Stimulated activated CD8-positive, alpha-beta memory T cell treated with anti-CD3 and anti-CD28 coated beads, Interleukin-4, amount 100 ng/mL, for 48 hours (primary cell): ENCODE measurements at places on chromosomes 1 and 21.

- peak; percentile 61 for DNase-seq
These were observed 24.4 kb downstream of the RCAN3 start for GRCh38 chr1:24526940-24527542.

DNA sequence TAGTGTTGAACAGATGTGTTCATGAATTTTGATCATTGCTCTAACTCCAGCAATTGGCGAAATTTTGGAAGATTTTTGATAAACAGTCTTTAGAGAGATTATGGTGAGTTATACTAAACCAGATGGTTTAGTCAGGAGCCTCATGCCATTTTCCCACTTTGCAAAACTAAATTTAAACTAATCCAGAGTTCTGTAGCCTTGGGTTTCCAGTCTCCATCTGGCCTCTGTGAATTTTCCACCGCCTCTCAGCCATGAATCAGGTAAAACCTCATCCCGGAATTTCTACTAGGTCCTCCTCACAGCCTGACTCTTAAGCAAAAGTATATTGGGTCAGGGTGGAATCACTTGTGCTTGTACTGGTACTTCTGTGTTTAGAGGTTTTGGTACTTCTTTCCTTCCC, 44.8 kb downstream of the CLEC20A start:
- no peak for DNase-seq

- no peak for DNase-seq
These were observed at the start of gene TMEM51 for GRCh38 chr1:15153184-15153841. Gene TMEM51 (plus strand): TSS chr1:15153747. CDS start chr1:15215088, 61,341 bp downstream.

DNA sequence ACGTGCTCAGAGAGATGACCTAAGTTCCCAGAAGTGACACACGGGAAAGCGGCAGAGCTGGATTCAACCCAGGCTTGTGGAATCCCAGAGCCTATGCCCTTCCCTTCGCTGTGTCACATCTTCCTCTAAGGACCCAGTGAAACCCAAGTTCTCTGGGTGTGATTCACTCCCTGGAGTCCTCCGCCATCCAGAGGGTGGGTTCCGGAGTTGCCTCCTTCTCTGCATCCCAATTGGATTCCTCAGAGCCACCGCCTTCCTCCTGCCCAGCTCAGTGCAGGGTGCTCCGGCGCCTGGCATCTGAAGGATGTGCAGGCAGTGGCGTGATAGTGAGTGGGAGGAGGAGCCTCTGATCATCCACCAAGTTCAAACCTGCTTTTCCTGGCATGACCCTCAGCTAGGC, 20.7 kb upstream of the RCC2 start:
- DNase-seq = no peak

- DNase-seq = no peak
These were observed 3.1 kb upstream of the LMOD1 start for GRCh38 chr1:201949491-201949890.
